Stimulated activated CD8-positive, alpha-beta memory T cell treated with anti-CD3 and anti-CD28 coated beads, Interleukin-4, amount 100 ng/mL, for 24 hours (primary cell): ENCODE measurements at places on chromosomes 4 and X.

DNA sequence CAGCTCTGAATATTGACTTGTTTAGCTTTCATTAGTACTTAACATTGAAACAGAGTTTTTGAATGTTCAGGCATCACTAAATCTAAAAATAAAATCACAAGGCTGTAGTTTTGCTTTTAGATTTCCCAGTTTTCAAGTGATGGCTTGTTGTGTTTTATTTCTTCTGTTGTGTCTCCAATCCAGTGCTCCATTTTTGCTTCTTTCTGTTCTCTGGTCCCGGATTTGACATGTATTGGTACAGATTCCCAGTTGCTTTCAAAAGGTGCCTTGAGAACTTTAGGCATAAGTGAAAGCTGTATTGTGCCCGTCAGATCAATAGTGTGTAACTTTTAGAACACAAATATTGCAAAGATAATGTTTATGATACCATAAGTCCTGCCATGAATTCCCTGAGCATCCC is 53.2 kb downstream of the ARHGAP10 start:
- no peak for DNase-seq

GRCh38 chrX:72306085-72306801 is 529 bp upstream of the CITED1 start:
- no peak for DNase-seq

DNA sequence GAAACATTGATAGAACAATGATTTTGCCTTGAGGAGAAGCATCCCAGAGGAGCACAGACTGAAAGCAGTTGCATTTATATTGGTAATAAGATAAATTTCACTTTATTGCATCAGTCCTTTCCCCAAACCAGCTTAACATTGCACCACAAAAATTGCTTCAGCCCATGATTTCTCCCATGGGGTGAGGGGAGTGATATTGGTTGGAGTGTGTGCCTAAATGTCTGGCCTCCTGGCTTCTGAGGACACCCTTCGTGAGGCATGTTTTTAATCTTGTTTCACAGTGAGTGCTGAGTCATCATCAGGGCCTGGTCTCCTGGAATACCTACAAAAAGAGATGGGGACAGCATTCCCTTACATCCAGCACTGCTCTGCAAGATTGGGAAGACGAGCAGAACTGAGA is 487.9 kb downstream of the C4orf33 start:
- no peak for DNase-seq

GRCh38 chr4:82901183-82901718 is 716 bp downstream of the THAP9 start:
- DNase-seq: no peak

GRCh38 chrX:20362268-20363267 is 95.9 kb upstream of the RPS6KA3 start:
- DNase-seq: no peak

DNA sequence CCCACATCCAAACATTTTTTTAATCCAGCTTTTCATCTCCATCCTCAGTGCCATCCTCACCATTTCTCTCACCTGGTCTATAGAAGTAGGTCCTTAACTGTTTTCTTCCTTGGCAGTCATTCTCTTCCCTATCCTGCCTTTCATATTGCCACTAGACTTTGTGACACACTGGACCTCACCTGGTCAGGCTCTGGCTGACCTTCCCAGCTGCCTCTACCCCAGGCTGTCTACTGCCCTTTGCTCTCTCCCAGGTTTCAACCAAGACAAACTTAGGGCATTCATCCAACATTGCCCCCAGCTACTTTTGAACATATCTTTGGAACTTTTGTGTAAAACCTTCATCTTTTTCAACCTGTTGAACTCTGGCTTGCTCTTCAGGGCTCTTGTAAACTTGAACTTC is 39.8 kb downstream of the TRAPPC11 start:
- DNase-seq: no peak

DNA sequence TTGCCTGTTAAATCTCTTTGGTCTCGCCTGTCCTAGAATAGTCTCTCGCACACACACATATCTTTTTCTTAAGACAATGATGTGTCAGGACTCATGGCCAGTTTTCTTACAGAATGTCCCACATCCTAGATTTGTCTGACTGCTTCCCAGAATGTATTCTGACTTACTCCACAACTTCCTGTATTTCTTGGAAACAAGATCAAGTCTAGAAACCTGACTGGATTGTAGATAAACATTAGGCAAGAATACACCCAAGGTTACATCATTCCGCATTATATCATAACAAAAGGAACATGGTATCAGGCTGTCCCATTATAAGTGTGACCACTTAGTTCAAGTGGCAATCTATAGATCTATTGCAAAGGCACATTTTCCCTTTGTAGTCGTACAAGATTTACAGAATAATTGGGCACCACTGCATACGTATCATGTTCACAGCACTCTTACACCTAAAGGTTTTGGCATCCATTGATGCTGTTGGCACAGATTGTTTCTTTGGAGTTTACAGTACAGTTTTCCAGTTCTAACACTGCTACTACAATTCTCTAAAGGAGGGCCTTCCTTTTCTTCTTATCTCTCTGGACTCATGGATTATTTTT is 56.4 kb downstream of the FBXW7 start:
- no peak for DNase-seq

DNA sequence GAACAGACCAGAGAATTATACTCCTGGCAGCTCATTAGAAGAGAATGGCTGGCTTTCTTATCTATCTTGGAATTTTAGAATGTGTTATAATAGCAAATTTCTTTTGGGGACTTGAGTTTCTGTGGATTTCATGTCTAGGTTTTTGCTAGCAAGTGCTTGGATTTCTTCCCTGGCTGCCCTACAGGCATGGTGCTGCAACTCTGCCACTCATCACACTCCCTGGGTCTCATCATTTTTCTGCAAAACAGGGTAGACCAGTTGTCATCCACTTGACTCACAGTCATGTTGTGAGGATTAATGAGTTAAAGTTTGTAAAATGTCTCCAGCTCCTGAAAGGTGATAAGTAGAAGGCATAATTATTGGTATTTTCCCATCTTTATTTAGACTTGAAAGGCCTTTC is 60.7 kb upstream of the LCORL start:
- no peak for DNase-seq

DNA sequence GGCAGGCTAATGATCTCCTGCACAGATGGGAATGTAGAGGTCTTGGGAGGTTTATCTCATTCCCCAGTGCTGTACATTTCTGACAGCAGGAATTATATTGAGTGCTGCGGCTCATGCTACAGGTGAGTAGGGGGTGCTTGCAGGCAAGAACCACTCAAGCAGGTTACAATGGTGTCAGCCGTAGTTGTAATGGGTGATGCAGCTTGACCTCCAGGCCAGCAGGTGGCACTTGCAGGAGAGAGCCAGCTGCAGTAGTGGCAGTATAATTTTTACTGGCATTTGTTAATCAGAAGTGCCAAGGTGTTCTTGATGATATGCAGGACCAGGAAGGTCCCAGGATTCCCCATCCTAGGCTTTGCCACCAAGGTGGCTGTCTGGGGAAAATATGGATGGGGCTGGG is 759.6 kb upstream of the NDST4 start:
- DNase-seq: no peak

DNA sequence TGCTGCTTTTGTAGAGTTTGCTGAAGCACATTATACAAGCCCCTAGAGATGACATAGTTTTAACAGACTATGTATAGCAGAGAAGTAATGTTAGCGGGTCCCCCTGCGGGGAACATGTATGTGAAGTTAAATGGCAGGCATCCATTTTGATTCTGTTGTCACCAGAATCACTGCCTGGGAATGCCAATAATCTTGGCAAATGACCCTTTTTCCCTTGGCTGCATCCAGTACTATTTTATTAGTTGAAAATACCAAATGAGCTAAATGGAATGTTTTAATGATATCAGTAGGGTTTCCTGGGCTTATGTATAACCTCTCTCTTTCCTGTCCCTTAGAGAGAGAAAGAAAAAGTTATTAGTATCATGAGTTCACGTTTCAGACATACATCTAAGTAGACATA is 93.6 kb downstream of the LIMCH1 start:
- DNase-seq: no peak
